ENCODE measurements at places on chromosomes 4 and X. TPM values are rescaled to one million over a fixed set of nuclear protein-coding genes. Genes with fewer than 3 reads are reported as not detected.

- no peak for DNase-seq
Measured at GRCh38 chr4:66639361-66639760, 905.9 kb downstream of the CENPC start.

GRCh38 chr4:7649741-7650531 lies 215.2 kb upstream of the PSAPL1 start:
- DNase-seq, result no peak

- no peak for DNase-seq
Measured at GRCh38 chrX:18354369-18355223, at the start of gene SCML2. Gene SCML2, minus strand, starts transcription at chrX:18354688. Its CDS starts 20,617 bp downstream, at chrX:18334071.

- no peak for DNase-seq
Measured at GRCh38 chrX:107626916-107627315, 1.4 kb upstream of the PRPS1 start.

GRCh38 chr4:13980317-13981310 lies 353.1 kb upstream of the BOD1L1 start:
- DNase-seq, result no peak

DNA sequence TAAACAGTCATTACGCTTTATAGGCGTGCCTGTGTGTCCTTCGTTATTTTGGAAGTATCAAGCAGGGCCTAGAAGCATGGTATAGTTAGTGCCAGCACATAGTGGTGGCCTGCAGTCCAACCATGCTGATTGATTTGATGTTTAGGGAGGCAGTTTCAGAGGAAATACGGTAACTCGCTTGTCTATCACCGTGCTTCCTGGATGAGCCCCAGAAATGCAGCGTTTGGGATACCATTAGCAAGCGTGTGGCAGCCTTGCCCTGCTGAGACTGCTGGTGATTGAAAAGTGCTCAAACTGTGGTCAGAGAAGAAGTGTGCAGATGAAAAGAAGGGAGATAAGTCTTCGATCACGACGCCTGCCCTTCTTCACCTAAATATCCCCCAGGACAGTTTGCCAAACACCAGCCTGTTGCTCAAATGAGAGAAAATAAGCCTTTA lies 158.4 kb downstream of the CHIC2 start:
- no peak for DNase-seq

DNA sequence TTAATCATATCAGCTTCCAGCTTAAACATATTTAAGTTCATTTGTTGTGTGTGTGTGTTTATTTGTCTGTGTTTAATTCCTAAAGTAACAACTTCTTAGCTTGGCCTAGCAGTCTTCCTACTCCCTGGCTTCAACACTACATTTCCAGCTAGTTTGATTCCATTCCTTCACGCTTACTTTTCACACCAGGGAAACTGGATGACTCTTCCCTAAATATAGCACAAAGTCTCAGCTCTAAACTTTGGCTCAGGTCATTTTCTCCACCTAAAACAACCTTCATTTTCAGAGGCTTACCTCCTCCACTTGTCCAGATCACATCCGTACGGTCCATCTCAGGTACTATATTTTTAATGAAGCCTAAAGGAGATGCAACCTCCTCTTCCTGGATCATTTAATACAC lies 94.4 kb downstream of the KCTD8 start:
- DNase-seq, result no peak

GRCh38 chr4:20403290-20403689 lies 151.6 kb downstream of the SLIT2 start:
- no peak for DNase-seq

GRCh38 chr4:99043346-99043745 lies 45.2 kb downstream of the ADH5 start:
- DNase-seq, result no peak

DNA sequence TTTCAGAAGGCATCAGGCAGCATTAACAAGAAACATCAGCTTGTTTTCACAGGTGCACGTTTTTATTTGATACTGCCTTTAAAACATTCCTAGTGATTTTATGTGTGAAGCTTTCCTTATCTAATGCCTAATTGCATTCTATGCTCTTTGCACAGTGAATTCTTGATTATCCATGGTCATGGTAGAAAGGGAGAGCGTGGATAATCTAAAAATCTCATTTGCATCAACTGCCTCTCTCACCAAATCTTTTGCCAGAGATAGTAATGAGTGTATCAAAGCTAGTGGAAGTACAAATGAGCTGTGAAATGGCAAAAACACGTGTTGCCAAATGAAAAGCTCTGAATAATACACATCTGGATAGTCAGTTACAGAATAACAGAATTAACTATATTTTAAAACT lies 170.5 kb downstream of the NAA11 start:
- DNase-seq, result no peak

GRCh38 chrX:154967603-154968002 lies 54.9 kb downstream of the F8 start:
- peak; percentile 20 for DNase-seq

- DNase-seq, result no peak
Measured at GRCh38 chrX:3407781-3408180, 61.3 kb upstream of the MXRA5 start.

- no peak for DNase-seq
Measured at GRCh38 chr4:100314057-100314456, 123.8 kb upstream of the DDIT4L start.

GRCh38 chr4:41373221-41373620 lies 116.5 kb downstream of the UCHL1 start:
- no peak for DNase-seq

GRCh38 chr4:180932370-180933001 lies 1310.7 kb upstream of the TENM3 start:
- DNase-seq, result no peak

- DNase-seq, result no peak
Measured at GRCh38 chrX:136496186-136496763, 1.1 kb upstream of the HTATSF1 start.

- DNase-seq, result no peak
Measured at GRCh38 chr4:159205466-159205865, 102.6 kb downstream of the RAPGEF2 start.

DNA sequence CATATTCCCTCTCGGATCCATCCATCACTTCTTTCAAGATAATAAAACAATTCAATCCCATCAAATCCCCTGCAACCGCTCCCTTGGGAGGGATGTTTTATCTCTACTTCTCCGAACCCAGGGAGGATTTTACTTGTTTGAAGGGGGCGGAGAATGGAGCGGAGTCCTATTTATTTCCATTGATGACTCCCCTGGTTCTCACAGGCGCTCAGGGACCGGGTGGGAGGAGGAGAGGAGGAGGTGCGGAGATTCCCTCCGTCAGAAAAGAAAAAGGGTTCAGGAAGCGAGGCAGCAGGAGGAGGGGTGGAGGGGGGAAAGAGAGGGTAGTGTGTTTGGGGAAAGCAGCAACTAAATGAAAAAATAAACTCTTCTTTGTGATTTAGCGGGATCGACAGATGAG lies 2.1 kb downstream of the NDNF start:
- no peak for DNase-seq

DNA sequence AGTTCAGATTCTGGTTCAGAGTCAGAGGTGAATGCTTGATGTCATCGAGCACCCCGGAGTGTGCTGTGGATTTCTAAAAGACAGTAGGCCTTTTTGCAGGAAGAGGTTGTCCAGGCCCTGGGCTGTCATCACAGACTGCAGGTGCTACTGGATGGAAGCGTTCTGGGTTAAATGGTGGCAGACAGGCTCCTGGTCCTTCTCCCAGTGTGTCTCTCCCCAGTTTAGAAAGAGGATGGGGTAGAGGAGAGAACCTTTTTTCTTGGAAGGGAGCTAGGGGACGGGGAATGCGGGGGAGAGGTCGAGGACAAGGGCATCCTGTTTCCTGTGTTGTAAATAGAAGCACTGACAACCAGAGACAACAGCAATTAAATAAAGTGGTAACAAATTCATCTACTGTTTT lies 102.3 kb upstream of the NUDT6 start:
- no peak for DNase-seq

GRCh38 chr4:124955476-124955875 lies 242.9 kb upstream of the ANKRD50 start:
- DNase-seq, result no peak

- no peak for DNase-seq
Measured at GRCh38 chrX:65532016-65532415, 2.6 kb downstream of the LAS1L start.

DNA sequence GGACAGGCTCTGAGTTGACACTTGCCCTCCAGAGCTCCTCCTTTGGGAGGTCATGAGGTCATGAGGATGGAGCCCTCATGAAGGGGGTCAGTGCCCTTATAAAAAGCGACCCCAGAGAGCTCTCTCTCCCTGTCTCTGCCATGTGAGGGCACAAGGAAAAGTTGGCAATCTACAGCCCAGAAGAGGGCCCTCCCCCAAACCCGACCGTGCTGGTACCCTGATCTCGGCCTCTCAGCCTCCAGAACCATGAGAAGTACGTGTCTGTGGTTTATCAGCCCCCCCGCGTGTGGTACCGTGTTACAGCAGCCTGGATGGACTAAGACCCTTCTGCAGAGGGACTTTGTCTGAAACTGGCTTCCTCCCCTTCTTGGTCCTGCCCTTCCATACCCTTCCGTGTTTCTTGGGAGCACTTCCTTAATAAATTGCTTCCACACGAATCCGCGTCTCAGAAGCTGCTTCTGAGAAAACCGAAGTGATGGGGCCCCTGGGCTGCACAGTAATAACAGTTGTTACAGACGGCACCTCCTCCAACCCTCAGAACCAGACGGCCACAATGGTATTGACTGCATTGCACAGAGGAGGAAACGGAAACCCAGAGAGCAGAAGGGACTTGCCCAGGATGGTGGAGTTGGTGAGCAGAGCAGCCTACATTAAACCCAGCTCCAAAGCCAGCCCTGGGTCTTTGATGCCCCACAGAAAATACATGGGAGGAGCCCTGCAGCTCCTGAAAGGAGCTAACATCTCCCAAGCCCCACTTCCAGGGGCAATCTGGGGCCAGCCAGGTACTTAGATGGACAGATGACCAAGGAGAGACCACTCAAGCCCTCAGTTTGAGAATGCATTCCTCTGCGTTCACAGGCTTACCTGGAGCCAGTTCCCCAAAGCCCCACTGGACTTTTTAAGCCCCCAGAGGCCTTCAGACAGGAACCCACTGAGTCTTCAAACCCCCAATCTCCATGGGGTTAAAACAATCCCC lies 242.7 kb downstream of the BCOR start:
- no peak for DNase-seq

DNA sequence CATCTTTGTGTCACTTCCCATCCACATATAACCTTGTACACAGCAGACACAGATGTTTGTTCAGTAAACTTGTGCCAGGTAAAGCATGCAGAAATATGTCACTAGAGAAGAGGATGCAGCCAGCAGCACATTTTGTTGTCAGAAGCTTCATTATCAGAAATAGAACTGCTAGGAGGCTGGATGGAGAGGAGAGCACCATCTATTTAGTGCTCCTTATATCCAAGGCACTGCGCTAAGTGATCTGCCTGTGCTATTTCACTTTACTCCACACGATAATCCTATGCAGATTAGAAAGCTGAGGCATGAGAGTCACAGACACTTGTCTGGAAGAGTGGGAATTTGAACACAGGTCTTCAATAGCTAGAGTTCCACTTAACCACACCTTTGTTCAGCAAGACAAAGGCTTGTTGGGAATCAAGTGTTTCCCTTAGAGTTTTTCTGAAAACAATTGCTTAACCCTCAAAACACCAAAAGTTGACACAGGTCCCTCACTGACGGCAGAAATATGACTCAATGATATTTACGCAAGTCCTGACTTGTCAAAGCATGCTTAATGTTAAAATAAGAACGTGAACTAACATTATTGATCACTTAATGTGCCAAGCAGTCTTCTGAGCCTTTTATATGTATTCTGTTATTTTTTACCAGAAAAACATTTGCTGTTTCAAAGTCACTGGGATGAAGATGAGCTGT lies 1.2 kb upstream of the QDPR start:
- DNase-seq, result no peak

DNA sequence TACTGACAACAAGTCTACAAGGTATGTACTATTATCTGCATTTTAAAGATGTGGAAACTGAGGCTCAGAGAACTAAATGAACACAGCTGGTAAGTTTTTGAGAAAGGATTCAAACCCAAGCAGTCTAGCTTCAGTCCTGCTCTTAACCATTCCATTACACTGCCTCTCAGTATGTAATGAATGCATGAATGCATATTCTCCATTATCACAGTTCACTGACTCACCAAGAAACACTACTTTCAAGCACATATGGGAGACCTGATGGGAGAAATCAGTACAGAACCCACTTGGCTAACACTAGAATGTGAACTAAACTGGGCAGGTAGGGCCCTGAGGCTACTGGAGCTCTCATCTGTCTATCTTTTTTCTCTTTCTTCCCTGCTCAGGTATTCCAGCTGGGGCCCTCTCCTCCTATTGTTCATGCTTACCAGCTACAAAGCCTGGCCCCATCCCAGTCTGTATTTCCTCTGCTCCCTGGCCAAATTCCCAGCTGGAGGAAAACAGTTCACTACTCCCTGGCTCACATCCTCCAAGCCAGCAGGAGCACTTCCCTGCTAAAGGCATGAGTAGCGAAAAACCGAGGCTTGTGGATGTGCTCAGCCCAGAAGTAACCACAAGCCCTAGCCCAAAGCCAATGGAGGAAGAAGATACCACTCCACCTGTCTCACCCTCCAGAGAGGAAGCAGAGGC lies 178.2 kb upstream of the ARHGEF9 start:
- no peak for DNase-seq

DNA sequence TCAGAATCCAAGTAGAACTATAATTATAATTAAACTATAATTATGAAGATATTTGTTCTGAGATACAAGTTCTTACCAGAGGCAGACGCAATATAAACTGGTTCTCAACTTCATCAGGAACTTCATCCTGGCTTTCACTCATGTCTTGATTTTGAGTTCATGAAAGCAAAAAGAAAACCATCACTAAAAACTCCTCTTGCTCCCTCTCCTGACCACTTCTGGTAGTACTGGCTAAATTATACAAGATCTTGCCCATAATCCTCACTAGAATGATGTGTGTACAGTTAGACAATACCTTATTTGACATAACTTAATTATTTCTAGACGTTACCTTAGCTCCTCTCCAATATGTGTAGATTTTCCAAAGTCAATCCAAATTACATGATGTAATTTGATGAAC lies 3.7 kb downstream of the TAF7L start:
- DNase-seq, result peak; percentile 13

- no peak for DNase-seq
Measured at GRCh38 chrX:107729558-107730297, 45.9 kb downstream of the TSC22D3 start.

- DNase-seq, result no peak
Measured at GRCh38 chrX:31038575-31039326, 33.1 kb downstream of the FTHL17 start.

- DNase-seq, result no peak
Measured at GRCh38 chrX:42536286-42536685, 241.7 kb downstream of the PPP1R2C start.

The MAP7D3 gene
- 12.3 TPM for total RNA-seq

The ZAR1 gene
- not detected for total RNA-seq

The SOWAHD gene
- not detected for total RNA-seq

The CACNA1F gene
- not detected for total RNA-seq

The BEX1 gene
- total RNA-seq, result 0.20 TPM

The CXorf66 gene
- total RNA-seq, result not detected

The CCNQ gene
- total RNA-seq, result 40.4 TPM

The ADH1A gene
- not detected for total RNA-seq

The PPEF2 gene
- not detected for total RNA-seq

The PAGE5 gene
- not detected for total RNA-seq

The IL3RA gene
- total RNA-seq, result 28.2 TPM

The P2RY8 gene
- not detected for total RNA-seq

The ZNF827 gene
- total RNA-seq, result 4.1 TPM

The SSX3 gene
- not detected for total RNA-seq

The TMSB15A gene
- 4.5 TPM for total RNA-seq

The TEX13B gene
- total RNA-seq, result not detected

The SPANXD gene
- not detected for total RNA-seq

Measured in pulmonary artery endothelial cell (primary cell).